ENCODE measurements at places on chromosomes 2 and 18. TPM values are rescaled to one million over a fixed set of nuclear protein-coding genes. Genes with fewer than 3 reads are reported as not detected.

Gene CNGA3
- polyA plus RNA-seq, result not detected

Gene ANKZF1
- polyA plus RNA-seq, result 73.4 TPM

Gene POTEI
- 0.23 TPM for polyA plus RNA-seq

Gene FRZB
- 4.0 TPM for polyA plus RNA-seq

GRCh38 chr2:88002359-88002707 is 14.0 kb downstream of the RNU2-63P start:
- no peak for DNase-seq

DNA sequence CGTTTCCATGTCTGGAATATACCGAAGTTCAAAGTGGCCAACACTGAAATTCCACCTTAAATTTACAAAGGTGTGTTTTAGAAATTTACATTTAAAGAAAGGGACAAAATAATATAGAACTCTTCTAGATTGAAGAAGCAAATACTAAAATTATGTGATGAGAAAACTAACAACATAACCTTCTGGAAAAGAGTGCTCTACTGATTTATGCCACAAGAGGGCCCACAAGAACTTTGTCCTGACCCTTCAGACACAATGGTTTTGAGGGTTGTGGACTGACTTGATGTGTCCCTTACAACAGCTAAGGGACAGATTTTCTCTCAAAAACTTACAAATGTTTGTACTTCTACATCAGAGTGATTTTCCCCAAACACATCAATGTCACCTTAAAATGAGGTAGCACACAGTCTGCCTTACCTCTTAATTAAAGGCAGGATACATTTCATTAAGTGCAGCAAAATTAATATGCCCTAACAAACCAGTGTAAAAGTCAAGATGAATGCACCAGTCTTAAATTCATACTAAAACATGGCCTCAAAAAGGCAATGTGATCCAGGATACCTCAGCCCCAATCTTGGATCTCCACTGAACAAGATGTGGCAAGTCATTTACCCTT is 36.2 kb downstream of the EIF2AK3 start:
- DNase-seq, result peak; percentile 46

DNA sequence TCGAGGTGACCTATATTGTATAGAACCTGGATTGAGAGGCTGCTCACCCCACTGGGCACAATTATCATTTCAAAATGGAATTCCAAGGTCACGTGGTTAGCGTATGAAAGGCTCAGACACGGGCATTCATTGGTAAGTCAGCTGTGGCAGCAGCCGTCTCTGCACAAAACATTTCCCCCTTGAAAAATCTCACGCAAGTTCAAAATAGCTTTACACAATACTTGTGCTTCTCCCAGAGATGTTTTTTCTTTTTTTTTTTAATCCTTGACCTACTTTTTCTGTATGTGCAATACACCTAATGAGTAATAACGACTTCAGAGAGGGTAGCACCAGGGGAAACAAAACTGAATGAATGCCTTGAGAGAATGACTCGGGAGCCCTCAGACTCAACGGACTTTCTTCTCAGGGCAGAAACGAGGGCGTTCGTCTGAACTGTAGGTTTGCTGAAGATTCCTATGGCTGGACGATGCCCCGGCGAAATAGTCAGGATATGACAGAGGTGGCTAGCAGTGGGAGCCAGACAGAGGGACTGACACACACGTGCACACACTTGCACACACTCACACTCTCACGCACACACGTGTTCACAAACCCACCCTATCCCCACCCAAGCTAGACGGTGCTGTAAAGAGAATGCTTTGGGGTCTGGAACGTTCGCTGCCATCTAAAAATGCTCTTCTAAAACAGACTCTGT is 77.8 kb downstream of the PDCL3 start:
- DNase-seq, result peak; percentile 8

DNA sequence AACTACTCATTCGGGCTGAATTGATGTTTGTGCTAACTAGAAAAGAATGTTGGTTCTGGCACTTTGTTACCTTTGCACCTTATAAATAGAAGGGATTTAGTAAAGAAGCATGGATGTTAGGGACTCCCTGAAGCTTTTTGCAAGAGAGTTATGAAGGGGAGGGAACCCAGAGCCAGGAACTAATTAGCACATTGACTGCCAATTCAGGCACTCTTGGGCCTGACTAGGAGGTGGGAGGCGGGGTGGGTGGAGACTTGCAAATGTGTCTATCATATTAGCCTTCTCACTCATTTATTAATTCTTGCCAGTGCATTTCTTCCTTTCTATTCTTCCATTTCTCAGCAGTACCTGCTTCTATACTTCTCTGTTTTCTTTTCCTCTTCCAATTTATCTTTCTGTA is 1022.4 kb downstream of the TMEM182 start:
- DNase-seq, result no peak

DNA sequence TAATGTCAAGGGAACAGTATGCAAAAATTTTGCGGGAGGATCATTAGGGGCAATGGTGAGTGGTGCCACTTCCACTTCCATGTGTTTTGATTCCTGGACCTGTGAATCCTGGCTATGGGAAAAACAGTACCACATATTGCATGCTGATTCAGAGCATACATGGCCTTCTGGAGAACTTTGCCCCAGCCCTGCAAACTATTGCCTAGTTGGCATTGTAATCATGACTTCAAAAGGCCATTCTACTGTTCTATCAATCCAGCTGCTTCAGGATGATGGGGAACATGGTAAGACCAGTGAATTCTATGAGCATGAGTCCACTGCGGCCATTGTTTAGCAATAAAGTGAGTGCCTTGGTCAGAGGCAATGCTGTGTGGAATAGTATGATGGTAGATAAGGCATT is 75.3 kb upstream of the ZC3H15 start:
- DNase-seq, result no peak

DNA sequence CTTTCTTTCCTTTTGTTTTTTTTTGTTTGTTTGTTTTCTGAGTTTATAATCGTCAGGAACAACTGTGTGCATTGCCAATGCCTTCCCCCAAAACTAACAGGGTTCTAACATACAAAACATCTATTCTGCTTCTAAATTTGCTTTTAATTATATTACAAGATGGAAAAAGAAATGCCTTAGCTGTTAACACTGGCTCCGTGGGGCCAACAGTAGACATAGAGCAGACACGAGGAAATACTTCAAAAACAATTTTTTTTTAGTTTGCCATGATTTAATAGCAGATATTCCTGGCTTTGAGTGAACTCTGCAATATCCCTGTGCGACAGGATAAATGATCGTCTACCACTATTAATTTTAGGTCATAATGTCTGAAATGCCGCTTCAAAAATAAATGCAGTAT is 153.3 kb upstream of the HNRNPA3 start:
- DNase-seq, result no peak

GRCh38 chr2:204763974-204764703 is 218.9 kb downstream of the PARD3B start:
- no peak for DNase-seq

Data from right lung (tissue), 10 donors.